Stimulated activated naive B cell treated with anti-CD40 and anti-IgM and Interleukin-4, amounts not matched to agents 10 μg/mL and 1 μg/mL and 100 μg/mL, for 72 hours (primary cell): ENCODE measurements at places on chromosomes 2 and 18.

DNA sequence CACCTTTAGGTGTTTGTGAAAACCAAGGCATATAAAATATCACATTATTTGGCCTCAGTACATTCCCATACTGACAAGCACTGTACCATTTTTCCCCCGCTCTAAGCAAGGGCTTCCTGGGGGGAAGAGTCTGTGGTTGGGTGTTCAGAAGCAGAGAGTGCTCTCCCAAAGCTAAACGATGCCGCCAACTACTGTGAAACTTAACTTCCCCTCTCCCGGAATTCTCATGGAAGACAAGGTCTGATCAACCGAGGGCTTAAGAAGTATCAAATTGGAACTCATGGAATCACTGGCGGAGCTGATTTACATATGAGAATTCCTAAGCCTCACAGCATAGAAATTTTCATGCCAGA lies 433 bp upstream of the MFF start:
- peak; percentile 8 for DNase-seq

GRCh38 chr18:11909061-11909455 lies 941 bp upstream of the MPPE1 start:
- no peak for DNase-seq

- DNase-seq = no peak
These were observed 10.1 kb downstream of the RPL31 start for GRCh38 chr2:101012054-101012705.

DNA sequence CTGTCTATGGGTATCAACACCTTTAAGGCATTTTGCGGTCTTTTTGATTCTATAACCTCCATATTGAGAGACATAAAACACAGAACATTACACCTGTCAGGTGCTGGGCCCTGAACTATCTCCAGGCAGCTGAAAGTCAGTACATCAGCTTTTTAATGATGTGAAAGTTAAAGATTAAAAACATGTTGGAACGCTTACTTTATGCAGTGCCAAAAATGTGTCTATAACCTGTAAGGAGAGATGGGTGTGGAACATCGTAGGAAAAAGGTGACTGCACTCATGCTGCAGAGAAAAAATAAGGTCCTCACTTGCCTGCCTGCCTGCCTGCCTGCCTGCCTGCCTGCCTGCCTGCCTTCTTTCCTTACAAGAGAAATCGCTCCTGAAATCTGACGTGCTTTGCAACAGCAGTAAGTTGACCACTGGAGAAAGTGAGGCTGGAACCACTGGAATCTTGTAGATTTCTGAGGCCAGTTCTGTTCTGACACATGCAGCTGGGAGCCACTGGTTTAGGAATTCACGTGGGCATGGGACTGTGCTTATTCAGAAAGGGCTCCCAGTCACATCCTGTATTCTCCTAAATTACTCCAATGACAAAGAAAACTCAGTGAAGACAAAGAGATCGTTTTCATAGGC lies 34.1 kb downstream of the BCL11A start:
- no peak for DNase-seq

DNA sequence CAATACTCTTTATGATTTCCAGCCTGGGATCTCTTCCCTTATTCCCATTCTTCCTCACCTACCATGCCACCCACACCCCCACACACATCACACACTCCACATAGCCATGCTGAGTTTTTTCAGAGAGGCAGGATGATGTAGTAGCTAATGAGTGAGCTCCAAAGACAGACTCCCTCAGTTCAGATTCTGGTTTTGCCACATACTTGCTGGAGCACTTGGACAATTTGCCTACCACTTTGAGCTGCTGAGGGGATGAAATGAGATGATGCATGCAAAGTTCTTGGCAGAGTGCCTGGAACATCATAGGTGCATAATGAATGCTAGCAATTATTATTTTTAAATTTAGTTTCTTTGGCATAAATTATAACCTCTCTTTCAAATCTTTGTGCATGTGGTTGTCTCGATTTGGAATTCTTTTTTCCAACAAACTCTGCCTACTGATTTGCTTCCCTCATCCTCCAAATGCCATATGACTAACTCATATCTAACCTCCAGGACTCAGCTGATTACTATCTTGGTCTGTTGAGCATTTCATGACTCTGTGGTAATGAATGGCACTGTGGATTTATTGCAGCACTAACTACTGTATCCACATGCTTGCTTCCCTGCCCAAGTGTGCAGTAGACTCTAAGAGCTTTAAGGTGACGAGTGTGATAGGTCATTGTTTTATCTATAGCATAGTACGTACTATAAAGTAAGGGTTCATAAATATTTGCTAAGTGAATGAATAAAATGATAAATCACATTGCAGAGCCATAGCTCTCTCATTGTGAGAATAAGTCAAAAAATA lies 99.1 kb downstream of the TACR1 start:
- DNase-seq = no peak

DNA sequence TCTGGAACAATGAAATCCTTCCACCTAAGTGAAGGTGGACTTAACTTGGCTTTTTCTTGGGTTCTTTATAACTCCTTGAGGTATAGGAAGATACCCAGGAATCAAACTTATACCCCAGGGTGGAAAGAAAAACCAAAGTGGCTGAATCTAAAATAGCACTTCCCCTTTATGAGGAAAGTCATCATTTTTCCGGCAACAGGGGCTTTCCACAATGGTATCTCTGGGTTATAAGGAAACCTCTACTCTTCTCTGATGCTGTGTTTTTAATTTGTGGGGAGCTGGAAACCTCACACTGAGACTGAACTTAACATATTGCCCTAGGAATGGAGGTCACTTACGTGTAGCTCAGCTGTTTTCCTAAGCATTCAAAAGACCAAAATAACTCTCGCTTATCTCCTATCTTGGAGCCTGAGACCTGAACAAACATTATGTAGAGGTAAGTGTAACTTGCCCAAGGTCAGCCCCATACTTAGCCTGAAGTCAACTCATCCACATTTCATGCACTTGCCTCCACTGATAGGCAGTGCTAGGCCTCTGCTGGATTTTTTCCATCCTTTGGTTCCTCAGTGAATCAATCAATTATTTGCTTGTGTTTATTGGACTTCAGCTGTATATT lies 117.9 kb downstream of the SETBP1 start:
- peak; percentile 63 for DNase-seq

GRCh38 chr2:239912171-239912937 lies 112.8 kb downstream of the NDUFA10 start:
- DNase-seq = no peak

DNA sequence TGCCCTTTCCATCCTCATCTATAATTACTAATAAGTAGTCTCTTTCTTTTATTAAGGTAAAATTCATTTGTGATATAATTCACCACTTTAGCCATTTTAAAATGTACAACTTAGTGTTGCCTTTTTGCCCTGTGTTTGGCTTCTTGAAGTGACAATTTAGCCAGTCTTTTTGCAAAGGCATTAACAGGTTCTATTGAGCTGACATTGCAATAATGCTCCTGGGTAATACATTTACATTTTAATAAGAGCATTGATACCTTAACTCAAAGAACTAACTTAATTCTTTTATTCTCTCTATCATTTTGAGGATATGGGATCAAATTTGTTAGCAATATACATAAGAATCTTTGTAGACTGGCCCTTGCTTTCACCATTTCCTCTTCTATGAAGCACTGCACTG lies 242.3 kb downstream of the LRRTM1 start:
- no peak for DNase-seq

GRCh38 chr2:178298785-178299212 lies 104.5 kb downstream of the OSBPL6 start:
- DNase-seq = no peak

GRCh38 chr2:113305146-113305545 lies 26.4 kb upstream of the PAX8 start:
- DNase-seq = no peak

DNA sequence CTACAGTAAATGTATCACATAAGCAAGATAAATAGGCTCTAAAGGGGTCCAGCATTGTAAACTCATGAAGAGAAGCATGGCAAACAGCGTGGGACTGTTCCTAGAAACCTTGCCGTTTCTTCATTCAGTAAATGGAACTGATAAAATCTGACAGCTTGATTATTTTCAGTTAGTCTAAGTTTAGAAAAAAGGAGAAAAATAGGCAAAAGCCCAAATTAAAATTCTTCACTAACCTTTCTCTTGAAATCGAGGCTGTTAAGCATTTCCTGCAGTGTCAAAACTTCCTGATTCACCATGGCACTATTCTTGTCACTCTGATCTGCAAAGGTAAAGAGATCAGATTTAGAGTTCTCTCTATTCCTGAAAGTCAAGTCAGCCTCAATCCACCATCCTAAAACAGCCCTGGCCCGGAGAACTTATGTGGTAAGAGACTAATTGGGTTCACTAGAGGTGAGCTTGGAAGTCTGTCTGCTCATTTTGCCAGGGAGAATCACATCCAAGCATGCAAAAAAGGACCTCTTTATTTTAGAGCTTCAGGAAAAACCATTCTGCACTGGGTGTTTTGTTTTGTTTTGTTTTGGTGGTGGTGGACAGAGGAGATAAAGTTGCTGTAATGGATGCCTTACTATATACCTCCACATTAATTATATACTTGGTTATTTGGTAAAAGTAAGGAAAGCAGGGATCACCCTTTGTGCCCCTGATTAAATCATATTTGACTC lies 52.4 kb upstream of the STAT1 start:
- no peak for DNase-seq

GRCh38 chr2:236536727-236537398 lies 32.8 kb upstream of the ACKR3 start:
- DNase-seq = no peak

- DNase-seq = no peak
These were observed 209.3 kb upstream of the SALL3 start for GRCh38 chr18:78770139-78770822.

DNA sequence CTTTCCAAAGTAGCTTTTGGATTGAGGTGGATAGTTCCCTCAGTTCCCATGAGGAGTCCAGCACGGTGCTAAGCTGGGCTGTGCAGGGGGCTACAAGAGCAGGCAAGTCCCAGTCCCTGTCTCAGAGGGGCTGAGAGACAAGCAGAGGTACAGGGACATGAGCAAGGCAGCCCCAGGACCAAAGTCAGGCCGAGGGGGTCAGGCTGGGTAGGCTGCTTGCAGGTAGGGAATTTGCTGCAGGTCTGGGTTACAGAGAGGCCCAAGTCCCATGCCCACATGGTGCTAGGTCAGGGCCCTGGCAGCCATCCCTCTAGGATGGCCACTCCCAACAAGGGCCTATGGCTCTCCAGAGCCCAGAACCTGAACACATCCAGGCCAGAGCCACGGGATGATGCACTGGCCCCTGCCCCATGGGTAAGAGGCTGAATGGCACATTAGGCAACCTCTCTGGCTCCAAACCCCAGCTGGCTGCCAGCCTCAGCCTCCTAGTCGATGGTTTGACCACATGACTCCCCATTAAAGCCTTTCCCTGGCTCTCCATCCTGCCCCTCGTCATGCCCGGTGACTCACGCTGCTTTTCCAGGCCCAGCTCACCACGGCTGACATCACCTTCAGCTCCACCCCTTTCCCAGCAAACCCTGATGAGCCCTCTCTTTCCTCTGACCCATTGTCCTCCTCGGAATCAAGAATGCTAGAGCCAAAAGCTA lies 83.7 kb downstream of the SDC1 start:
- DNase-seq = no peak
